ENCODE measurements at places on chromosomes 7 and 10.

DNA sequence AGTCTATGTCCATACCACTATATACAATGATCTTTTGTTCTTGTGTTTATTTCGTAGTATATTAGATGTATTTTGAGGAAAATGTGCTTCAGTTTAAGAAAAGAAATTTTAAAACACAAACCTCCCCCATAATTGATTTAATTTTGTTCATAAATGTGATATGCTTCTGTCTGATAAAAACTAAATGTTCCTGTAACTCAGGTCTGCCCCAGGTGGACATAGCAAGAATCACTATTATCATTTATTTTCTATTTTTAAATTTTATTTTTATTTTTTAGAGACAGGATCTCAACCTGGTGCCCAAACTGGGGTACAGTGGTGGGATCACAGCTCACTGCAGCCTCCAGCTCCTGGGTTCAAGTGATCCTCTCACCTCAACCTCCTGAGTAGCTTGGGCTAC is 43.2 kb downstream of the BEND7 start:
- no peak for DNase-seq

DNA sequence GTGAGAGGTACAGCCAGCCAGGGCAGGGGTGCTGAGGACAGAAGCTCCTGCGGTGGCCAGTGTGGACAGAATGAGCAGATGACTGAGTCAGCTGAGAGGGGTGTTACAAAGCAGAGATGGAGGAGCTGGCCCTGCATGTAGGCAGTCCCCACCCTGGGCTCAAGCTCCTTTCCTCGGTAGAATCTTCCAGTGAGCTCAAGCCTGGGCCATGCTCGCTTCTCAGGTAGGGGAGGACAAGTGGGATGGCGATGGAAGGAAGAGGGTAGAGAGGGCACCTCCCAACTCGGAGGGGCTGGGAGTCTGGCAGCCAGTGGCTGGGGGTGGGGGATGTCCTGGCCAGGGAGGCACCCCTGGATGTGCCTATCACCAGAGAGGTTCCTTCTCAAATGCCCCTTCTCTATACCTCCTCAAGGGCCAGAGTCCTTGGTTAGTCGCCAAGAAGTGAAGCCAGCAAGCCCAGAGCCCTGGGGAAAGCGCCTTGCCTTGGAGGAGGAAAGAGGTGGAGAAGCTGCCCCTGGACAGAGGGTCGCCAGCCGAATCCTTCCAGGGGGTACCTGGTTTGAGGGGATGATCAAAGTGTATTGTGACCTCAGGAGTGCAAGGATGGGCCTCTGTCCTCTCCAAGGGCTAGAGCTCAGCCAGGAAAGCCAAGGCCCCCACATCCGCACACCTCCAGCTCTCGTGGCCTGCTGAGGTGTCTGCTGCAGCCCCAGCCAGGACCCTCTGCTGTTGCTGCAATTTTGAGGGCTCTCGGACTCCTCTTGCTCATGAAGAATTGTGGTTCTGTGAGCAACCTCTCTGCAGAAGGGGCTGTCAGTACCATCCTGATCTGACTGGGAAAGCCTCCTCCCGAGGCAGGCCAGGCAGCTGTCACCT is 88.6 kb upstream of the MACROH2A2 start:
- DNase-seq: no peak

DNA sequence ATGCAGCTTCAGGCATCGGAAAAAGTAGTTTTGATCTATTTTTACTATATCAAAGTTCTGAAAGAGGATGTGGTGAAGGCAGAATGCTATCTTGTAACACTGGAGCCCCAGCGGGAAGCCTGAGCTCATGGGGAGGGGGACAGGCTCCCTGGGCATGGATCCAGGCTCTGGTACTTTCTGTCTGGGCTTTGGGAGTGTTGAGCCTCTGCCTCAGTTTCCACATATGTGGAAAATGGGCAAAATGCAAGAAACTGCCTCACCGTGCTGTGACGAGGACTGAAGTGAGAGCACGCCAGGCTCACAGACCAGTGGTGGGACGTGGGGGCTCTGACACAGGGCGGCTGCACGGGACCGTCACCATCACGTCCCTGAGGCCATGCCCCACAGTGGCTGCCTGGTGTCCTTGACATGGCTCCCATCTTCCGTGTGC is 182.9 kb upstream of the SHH start:
- no peak for DNase-seq

GRCh38 chr10:93352638-93353383 is 129.3 kb downstream of the MYOF start:
- DNase-seq: peak; percentile 16
